Brain microvascular endothelial cell (primary cell): ENCODE measurements at places on chromosomes 7 and 10.
A peak's percentile ranks its signal among the peaks of the same experiment; 100 is the strongest.

- no peak for DNase-seq
These were observed 107.4 kb downstream of the PARD3 start for GRCh38 chr10:34707656-34708055.

DNA sequence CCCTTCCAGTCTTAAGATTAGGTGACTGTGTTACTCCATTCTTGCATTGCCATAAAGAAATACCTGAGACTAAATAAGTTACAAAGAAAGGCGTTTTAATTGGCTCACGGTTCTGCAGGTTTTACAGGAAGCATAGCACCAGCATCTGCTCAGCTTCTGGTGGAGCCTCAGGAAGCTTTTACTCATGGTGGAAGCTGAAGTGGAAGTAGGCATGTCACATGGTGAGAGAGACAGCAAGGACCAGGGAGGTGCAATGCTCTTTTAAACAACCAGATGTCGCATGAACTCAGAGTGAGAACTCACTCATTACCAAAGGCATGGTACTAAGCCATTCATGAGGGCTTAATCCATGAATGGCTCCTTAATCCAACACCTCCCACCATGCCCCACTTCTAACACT is 34.0 kb upstream of the TMEM273 start:
- DNase-seq: no peak

GRCh38 chr10:98269435-98269912 is 1.5 kb upstream of the LOXL4 start:
- DNase-seq: peak; percentile 70

DNA sequence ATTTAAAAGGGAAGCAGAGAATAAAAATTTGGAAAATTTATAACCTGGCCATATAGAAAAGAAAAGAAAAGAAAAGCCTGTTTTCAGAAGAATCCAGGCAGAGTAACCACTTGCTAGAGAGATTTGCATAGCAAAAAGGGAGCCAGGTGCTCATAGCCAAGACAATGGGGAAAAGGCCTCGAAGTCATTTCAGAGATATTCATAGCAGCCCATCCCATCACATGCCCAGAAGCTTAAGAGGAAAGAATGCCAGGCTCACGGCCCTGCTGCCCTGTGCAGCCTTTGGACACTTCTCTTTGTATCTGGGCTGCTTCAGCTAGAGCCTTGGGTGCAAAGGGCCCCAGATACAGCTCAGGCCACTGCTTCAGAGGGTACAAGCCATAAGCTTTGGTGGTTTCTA is 159.8 kb downstream of the CCDC7 start:
- no peak for DNase-seq

DNA sequence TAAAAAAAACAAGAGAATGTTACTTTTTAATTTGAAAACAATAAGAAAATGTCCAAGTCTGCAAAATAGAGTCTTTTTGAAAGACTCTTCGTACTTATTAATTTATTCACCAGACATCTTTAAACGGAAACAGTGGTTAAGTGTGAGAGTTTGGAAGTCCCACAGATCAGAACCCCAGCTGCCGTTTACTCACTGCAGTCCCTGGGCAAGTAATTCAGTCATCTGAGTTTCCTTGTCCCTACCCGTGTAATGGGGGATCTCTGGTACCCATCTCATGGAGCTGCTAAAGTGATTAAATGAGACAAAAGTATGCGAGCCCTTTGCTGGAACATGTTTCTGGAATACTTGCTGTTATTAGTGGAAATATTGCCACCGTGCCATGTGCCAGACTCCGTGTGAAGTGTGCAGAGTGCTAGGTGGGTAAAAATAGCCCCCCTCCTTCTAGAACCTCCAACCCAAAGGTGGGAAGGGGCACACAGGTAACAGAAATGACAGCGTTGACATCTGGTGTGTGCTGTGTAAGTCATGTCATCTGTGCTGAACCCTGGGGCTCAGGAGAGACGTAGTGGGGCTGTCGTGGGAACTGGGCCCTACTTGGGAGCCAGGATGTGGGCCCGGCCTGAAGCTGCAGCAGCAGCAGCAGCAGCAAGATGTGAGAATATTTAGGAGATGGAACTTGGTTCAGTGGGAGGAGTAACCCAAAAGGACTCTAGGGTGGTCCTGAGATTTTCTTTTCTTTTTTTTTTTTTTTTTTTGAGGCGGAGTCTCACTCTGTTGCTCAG is 140.5 kb downstream of the CUX1 start:
- no peak for DNase-seq

- DNase-seq: no peak
These were observed 98.6 kb downstream of the SLC16A9 start for GRCh38 chr10:59611048-59611447.

- no peak for DNase-seq
These were observed 62.1 kb downstream of the OR13A1 start for GRCh38 chr10:45253183-45253914.

DNA sequence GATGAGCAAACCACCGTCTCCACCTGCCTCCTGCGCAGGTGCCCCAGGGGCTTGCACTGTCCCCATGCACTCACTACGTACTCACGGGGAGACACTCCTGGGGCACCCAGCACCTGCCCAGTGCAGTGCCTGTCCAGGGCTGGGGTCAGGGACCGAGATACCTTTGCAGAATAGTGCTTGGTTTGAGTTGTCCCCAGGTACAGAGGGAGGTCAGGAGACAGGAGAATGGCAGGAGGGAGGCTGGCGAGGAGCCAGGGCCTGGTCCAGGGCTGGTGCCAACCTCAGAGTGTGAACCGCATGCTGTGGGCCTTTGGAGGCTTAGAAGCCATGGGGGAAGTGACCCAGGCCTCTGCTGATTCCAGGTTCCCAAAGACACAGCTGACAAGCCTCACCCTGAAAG is 110.1 kb upstream of the GPR26 start:
- no peak for DNase-seq

DNA sequence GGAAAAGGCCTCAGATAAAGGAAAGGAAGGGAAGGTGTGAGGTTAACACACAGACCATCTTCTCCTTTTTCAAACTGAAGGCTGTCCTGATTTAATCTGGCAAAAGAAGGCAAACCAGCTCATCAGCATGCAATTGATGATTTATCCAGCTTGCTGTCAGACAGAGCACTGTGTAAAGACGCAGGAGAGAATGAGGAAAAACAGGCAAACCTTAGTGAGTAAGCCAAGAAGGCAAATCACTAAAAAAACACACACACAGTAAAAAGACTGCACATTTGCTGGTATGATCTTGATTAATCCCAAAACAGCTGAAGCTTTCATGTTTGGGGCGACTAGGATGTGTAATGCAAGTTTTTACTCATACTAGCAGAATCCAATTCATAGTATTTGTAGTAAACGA is 65.8 kb upstream of the SKAP2 start:
- DNase-seq: no peak

- no peak for DNase-seq
These were observed 334.7 kb upstream of the AUTS2 start for GRCh38 chr7:69263550-69263949.

- DNase-seq: no peak
These were observed 20.2 kb upstream of the INSIG1 start for GRCh38 chr7:155277385-155277994.

DNA sequence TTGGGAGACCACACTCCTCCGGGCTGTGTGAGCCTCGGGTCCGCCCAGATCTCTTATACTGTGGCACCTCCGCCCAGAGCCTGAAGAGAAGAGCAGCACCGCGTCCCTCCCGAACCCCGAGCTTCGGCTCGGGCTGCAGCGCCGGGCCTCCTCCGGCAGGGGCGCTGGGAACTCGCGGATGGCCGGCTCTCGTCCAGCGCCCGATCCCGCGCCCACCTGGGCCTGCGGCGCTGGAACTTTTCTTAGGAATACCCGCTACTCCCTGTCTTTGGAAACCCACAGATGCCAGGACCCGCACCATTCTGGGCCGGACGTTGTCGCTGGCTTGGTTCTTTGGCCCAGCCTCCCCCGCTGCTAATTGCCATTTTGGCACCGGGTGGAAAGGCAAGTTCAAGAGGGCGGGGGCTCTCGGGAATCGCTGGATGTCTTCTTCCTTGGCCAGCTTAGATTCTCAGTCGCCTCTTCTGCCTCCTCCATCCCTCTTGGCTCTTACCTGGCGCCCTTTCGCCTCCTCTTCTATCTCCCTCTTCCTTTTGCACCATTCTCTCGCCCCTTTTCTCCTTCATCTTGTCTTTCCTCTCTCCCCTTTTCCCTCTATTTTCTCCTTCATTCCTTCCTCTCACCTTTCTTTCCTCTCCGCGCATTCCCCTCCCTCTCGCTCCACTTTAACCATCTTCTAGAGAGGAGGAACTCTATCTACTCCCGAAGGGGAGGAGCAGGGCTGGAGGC is 2.1 kb upstream of the SORCS3 start:
- no peak for DNase-seq

DNA sequence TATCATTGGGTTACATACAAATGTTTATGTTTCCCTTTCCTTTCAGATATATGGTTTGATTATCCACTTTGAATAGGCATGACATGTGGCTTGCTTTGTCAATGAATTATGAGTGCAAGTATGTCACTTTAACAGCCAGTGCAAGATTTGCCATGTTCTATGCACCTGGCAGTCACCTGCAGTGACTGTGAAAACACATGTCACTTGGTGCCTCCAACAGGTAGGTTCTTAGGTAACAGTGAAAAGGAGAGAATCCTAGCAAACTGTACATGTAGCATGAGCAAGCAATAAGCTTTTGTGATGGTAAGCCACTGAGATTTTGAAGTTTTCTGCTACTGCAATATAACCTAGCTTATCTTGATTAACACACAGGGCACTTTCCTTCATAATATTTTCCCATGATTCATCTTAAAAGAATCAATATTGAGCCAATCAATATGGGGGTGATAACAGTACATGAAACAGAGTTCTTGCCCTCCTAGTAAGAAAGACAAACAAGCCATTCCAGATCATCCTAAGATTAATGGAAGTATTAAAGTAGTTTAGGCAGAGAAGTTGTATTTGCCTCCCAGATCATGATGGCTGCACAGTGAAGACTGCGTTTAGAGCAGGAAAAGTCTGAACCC is 7.9 kb upstream of the RALA start:
- DNase-seq: no peak
